ENCODE measurements at places on chromosomes 2 and 18.

DNA sequence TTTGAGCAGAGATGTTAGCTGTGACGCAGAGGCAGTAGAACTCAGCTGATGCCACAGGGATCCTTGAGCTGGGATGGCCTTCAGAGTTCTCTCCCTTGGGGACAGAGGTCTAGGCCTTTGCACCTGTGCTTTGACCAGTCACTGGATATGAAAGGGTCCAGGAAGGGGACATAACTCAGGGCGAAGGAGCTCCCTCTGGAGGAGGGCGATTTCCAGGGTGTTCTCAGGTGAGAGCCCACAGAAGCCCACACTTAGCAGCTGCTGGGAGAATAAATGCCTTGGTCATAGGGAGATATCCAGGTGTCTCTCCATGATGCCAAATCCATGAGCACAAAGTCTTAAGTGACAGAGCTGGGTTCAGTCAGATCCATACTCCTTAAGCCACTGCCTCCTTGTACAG lies 369.2 kb downstream of the NYAP2 start:
- no peak for DNase-seq

DNA sequence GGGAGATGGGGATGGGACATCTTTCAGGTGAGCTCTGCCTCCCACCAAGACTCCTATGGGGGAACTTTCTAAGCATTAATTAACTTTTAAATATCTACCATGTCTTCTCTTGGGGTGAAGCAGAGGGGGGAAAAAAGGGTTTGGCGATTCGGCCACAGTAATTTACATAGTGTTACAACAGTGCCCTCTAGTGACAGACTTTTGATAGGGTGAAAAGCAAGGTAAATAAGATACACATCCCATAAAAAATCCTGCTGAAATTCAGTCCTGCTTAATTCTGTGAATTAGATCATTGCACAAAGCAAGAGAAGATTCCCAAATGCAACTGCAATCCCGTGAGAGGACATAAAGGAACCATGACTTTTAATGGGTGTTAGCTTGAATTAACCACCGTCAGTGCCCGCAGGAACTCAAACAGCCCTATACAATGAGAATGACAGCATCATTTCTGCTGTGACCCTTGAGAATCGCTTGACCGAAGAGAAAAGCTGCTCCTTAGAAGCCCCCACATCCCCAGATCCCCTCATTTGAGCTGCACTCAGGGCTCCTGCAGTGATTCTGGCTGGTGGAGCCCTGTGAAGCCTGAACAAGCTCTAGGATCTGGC lies 32.8 kb downstream of the FAM124B start:
- DNase-seq, result peak; percentile 17

GRCh38 chr2:237727363-237727762 lies 71.2 kb upstream of the RBM44 start:
- no peak for DNase-seq

DNA sequence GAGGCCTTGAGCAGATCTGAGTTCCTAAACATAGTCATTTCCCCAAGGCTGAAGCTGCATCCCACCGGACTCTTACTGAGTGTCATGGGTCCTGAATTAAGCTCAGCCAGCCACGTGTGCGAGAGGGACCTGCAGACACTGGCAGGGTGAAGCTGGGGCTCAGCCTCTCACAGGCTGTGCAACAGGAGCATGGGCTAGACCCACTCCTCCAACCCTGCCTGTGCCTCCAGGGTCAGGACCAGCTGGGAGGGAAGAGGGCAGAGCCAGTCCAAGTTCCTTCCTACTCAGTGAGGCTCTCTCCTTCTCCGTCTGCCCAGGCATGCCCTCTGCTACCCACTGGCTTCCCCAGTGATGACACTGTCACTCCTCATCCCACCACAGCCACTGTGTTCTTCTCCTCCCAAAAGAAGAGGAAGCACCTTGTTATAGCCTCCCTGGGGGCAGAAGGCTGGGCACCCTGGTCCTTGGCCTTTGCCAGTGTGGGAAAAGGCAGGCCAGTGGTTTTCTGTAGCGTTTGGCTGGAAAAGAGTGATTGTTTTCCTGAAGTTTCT lies 78.9 kb downstream of the KCNF1 start:
- no peak for DNase-seq

- DNase-seq, result no peak
Observed at GRCh38 chr18:58455314-58456188, 173.3 kb downstream of the ALPK2 start.

DNA sequence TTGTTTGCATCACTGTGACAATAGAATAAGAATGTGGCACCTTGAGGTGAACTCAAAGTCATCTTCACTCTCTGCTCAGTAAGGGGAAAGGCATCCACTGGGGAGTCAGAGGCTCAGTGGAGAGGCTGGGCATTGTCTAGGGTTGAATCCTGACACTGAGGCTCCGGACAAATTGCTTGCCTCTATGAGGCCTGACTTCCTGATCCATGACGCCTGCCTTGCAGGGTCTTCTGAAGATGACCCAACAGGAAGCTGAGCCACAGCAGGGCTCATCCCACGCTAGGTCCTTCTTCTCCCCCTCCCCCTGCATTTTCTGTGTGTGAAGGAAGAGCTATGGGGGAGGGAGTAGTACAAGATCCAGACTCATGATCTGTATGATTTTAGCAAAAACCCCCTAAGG lies 265.1 kb downstream of the SH3BP4 start:
- no peak for DNase-seq

- DNase-seq, result no peak
Observed at GRCh38 chr2:105786231-105787230, 41.8 kb downstream of the NCK2 start.

DNA sequence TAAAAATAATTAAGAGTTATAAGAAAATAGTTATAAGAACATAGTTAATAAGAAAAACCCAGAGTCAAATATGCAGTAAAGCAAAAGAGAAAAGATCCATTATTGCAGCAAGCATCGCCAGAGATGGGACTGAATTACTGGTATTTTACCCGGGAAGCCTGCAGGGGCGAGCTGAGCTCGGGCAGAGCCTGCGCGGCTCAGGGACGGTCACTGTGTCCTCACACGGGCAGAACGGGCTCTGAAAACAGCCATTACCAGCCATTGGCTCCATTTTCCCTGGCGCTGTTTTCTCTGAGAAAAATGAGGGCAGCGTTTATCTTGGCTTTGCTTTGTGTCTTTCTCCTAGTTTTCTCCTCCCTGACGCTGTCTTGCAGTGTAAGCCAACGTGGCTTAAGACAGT lies 95.3 kb upstream of the ALKAL2 start:
- DNase-seq, result no peak

DNA sequence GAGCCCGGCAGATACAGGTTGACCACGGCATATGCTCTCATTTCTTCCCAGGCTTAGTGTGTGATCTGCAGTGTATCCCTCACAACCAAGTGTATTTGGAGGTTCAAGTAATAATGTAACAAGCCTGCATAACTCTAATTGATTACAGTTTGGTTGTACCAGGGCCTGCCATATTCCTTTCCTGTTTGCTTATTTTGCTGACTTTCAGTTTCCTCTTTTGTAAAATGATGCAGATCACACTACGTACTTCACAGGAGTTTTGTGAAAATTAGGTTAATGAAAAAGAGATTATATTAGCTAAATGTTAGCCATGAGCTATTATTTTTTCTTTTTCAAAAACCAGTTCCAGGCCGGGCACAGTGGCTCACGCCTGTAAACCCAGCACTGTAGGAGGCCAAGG lies 25.8 kb downstream of the SLC3A1 start:
- no peak for DNase-seq

DNA sequence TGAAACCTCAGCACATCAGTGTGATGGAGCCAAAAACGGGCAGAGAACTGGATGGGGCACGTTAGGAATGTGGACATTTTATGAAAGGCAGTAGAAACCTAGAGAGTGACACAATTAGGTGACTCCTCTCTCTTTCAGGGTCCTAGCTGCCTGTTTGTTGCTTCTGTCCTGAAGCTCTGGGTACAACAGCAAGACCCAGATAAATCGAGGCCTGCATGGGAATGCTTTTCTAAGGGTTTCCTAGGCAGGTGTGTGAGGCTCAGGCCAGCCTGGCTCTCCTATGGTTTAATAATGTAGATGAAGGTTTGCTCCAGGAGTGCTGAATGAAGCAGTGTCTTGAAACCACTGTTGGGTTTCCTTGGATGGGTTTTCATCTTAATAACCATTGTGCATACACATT lies 517.1 kb upstream of the RAB6C start:
- no peak for DNase-seq

- no peak for DNase-seq
Observed at GRCh38 chr2:173130496-173131465, 55.1 kb downstream of the MAP3K20 start.

- DNase-seq, result no peak
Observed at GRCh38 chr2:113084249-113085000, 16.7 kb downstream of the IL1F10 start.

DNA sequence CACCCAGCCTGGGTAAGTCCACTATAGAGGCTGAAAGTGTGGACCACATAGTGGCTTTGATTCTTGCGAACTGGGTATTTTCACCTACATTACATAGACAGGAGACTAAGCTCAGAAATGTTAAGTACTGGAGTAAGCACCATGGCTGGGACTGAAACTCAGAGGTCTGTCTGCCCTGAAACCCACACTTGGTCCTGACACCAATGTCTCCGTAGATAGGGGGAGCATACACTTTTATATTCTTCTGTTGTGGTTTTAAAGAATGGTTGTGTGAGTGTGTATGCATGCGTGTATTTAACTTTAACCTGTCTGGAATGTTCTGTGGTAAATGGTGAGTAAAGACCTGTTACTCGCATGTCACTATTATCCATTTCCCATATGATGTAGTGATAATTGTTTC lies 10.3 kb upstream of the NPPC start:
- no peak for DNase-seq

- DNase-seq, result no peak
Observed at GRCh38 chr2:71886241-71886640, 261.4 kb downstream of the CYP26B1 start.

- no peak for DNase-seq
Observed at GRCh38 chr18:35141077-35141476, 99.8 kb upstream of the ZNF397 start.

GRCh38 chr2:52311862-52312261 lies 1279.9 kb upstream of the NRXN1 start:
- no peak for DNase-seq

DNA sequence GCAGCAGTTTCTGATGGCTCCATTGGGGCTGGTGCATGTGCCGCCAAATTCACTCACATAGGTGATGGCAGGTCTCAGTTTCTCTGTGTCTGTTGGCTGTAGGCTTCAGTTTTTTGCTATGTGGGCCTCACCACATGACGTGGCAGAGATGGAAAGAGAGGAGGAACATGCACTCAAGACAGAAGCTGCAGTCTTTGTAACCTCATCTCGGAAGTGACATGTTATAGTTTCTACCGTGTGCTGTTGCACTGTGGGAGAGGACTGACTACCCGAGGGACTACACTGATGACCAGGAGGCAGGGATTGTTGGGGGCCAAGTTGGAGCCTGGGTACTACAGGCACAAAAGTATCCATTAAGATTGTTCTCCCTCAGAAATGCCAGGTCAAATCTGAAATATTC lies 9.2 kb upstream of the CNRIP1 start:
- DNase-seq, result no peak

GRCh38 chr2:225662101-225662500 lies 262.6 kb downstream of the NYAP2 start:
- DNase-seq, result no peak

- DNase-seq, result no peak
Observed at GRCh38 chr18:57561261-57561660, 25.2 kb downstream of the FECH start.

DNA sequence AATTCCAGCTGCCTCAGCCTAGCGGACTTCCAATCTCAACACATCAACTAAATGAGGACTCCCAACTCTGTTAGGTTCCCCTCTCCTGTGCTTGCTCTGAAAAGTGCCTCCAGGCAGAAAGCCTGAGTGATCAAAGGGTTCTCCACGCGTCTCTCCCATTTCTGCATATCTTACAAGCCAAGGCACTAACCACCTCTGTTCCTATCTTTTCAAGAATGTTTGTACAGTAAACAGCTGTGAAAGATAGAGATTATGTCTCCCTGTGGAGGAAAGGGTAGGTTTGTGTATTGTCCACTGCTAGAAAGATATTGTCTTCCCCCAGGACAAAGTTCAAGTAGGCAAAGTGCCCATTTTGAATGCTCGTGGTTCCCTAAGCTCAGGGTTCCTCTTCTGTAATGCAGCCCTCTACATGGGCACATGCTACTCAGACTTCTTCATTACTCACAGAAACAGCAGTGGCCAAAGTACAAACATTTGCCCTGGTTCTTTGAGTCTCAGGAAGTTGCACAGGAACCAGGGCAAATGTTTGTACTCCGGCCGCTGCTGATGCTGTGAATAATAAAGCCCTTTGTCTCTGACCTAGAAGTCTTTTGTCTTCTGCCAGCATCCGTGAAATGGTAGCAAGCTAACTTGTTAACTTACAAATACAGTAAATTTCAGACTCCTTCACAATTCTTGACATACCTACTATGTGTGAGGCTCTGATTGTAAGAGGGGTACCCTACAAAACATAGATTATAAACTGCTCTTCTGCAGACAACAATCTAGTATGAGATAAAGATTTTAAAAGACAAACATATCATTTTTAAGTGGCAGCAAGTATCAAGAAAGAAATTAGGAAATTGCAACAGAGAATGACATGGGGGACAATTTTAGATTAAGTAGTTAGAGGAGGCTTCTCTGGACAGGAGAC lies 44.5 kb downstream of the PKDCC start:
- DNase-seq, result no peak

DNA sequence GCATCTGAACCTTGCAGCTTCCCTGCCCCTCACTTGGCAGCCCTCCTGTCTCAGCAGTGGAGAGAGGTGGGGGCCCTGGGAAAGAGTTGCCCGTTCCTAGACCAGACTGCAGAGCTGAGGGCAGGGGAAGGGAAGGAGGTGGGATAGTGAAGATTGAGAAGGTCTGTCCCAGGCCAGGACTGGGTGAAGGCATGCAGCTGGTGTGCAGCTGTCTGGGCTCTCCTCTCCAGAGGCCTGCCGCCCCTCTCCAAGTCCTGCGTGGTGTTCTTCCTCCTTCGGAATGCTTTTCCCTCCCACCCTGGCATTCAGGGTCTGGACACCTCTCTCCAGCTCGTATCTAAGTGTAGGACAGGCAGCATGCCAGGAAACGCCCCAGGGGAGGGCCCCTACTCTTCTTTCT lies 323.5 kb downstream of the CELF4 start:
- DNase-seq, result no peak

DNA sequence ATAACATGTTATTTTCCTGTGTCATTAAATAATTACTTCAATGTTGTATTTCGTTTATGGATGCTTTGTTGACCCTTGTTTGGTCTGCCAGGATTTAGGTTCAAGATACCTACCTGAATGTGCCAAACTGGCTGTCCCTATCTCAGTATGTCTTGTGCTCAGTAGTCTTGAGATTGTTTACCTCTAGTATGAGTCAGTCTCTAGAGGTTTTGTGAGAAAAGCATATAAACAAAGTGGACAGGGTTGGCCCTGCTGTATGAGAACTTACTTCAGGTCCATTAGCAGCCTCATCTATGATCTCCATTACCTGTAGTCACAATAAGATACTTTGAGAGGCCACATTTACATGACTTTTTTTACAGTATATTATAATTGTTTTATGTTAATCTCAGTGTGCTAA lies 17.8 kb downstream of the DDX18 start:
- no peak for DNase-seq

DNA sequence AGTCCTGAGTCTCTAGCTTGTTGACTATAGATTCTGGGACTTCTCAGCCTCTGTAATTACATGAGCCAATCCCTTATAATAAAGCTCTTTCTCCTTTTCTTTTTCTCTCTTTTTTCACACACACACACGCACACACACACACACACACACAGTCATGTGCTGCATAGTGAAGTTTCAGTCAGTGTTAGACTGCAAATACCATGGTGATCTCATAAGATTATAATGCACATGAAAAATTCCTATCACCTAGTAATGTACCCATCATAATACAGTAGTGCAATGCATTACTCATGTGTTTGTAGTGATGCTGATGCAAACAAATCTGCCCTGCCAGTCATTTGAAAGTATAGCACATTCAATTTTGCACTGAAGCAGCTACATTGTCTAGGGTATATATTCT lies 558.2 kb downstream of the SUCLG1 start:
- DNase-seq, result no peak
